LNCaP clone FGC (cell line): ENCODE measurements at places on chromosomes 12 and 14.

DNA sequence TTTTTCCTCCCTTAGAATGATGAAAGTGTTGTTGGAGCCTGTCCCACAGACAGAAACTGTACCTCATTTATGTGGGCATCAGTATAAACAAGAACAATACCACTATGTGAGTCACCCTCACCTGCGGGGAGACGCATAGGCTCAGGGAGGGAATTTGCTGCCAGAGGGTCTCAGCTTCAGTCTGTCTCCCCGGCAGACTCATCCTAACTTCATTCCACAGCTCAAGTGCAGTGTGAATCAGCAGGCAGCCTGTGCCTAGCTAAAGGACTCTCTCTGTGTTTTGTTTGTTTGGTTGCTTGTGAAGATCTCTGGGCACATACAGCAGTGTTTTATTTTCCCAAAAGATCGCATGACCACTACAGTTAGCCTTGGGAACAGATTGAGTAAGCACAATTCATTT, 98.9 kb downstream of the PRKCH start:
- no peak for DNase-seq

DNA sequence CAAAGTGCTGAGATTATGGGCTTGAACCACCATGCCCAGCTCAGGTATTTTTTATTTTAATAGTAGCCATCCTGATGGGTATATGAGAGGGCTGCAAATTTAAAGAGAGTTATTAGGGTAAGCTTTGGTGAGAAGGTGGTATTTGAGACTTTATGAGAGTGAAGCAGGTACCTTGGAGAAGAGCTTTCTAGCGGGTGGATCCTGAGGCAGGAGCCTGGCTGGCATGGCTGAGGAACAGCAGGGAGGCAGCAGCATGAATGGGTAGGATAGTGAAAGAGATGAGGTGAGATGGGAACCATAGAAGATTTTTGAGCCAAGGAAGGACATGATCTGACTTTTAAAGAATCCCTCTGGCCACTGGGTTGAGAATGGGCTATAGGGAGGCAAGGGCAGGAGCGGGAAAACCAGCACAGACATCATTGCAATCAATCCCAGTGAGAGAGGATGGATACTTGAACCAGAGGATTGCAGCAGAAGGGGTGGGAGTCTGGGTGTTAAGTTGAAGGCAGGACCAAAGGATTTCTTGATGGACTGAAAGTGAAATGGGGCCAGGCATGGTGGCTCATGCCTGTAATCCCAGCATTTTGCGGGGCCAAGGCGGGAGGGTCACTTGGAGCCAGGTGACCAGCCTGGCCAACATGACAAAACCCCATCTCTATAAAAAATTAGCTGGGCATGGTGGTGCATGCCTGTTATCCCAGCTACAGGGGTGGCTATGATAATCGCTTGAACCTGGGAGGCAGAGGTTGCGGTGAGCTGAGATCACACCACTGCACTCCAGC, 5.7 kb downstream of the SVOP start:
- DNase-seq, result no peak

- DNase-seq, result no peak
Observed at GRCh38 chr12:104371043-104371870, 67.7 kb downstream of the EID3 start.

DNA sequence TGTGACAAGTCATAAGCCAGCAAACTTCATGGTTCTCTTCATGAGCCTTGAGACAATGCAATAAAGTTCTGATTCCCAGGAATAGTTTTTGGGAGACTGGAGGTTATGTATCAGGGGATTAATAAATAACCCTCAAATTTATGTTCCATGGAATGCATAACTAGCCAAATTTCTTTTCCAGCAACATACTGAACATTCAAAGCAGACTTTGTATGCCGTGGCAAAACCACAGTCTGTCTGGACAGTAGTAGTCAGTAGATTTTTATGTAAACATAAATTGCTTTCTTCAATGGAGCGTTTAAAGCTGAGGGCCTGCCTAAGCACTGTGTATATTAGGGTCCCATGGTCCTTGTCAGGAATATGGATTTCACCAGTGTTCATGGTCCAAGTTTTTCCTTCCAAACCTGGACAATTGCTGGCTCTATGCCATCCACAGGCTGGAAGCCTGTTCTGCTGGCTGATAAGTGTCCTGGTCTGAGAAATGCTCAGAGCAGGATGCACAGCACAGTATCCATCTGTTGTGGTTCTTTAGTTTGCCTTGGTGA, 144.9 kb downstream of the SRGAP1 start:
- no peak for DNase-seq

- no peak for DNase-seq
Observed at GRCh38 chr12:113393749-113394148, 9.9 kb downstream of the SDS start.

GRCh38 chr14:60646226-60646818, 3.0 kb downstream of the SIX1 start:
- no peak for DNase-seq

GRCh38 chr12:54282949-54283593, 2.5 kb downstream of the HNRNPA1 start:
- DNase-seq, result no peak

GRCh38 chr14:58830121-58830520, 192.4 kb downstream of the DACT1 start:
- DNase-seq, result peak; percentile 31

- no peak for DNase-seq
Observed at GRCh38 chr12:98058838-98059237, 456.6 kb upstream of the TMPO start.

DNA sequence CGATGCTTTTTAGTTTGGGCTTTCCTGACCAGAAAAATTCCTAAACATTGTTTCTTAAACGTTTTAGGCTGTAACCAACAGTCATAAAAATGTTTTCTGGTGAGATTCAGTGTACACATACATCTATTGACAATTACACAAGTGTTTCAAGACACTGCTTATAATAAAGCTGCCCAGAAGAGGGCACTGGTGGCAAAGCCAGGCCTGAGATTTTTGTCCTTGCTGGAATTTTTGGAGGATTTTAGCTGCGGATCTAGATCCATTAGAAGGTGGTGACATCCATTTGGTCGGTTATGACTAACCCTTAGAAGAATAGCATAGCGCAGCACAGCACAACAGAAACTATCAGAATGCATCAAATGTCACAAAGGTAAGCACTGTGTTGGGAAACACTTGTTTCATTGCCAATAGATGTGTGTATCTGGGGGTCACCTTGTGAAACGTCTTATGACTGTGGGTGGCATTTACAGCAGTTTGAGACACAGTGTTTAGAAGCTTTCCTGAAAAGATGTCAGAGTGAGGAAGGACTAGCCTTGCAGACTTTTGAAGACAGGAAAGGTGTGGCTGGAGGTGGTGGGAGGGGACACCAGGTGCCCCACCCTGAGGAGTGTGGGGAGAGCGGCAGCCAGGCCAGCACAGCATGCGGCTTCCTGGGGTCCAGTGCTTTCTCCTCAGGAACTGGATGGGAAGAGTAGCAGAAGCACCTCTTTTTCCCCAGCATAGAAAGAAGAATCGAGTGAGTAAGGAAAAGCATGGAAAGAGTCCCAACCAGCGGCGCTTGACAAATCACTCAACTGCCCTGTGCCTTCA, 54.7 kb upstream of the FKBP4 start:
- peak; percentile 39 for DNase-seq

GRCh38 chr12:63083046-63083445, 68.0 kb downstream of the AVPR1A start:
- DNase-seq, result no peak

DNA sequence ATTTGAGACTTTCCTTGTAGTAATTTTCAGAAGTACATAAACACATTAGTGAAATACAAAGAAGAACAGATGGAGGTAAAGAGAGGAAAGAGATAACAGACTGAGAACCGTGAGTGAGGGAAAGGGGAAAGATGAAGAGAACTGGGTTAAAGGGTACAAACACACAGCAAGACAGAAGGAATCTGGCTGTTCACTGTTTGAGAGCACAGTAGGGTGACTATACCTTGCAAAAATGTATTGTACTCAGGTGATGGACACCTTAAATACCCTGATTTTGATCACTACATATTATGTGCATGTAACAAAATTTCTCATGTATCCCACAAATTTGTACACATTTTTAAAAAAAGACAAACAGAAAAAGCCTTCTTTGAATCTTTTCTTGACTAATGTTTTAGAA, 2.7 kb upstream of the TRHDE start:
- no peak for DNase-seq

DNA sequence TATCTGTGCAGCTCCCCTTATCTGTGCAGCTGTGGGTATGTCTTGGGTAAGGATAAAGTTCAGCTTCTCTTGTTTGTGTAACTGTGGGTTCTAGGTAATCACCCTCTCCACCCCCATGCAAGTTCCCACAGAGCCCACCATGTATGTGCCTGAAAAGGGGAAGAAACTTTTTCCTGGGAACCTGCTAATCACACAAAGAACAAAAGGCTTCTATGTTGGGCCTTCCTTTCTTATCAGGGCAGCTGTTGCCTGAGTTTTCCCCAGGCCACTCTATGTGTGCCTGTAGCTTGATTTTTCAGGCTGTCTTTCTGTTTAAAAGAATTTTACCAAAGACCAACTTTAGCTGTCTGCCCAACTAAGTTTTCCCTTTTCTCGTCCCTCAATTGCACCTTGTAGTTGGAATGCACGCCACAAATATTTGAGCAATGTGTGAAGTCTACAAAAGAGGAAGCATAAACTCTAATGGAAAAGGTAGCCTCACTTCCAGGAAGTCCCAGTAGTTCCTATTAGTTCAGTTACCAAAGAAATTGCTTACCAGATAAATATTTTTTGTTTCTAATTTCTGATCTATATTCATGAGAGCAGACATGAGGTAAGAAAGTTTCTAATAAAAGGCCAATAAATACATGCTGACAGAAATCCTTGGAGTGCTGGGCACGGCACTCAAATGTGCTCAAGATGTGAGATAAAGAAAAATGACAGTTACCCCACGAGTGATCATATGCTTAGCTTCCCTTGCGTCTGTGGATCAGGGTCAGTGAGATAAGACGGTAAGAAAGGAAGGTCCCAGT, 2.7 kb upstream of the GALC start:
- DNase-seq, result no peak

- no peak for DNase-seq
Observed at GRCh38 chr14:60757567-60758002, 23.0 kb downstream of the MNAT1 start.

DNA sequence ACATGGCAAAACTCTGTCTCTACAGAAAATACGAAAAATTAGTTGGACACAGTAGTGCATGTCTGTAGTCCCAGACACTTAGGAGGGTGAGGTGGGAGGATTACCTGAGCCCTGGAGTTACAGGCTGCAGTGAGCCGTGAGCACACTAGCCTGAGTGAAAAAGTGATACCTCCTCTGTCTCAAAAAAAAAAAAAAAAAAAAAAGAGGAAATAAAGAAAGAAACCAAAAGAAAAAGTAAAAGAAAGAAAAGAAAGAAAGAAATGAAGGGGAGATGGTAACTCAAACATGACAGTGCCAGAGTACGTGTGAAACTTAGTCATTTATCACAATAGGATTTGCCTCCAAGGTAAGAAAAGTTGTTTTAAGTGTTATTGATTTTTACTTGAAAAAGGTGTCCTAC, 407.0 kb upstream of the MGAT4C start:
- no peak for DNase-seq

GRCh38 chr14:92217936-92218335, 96.2 kb downstream of the CPSF2 start:
- DNase-seq, result no peak

DNA sequence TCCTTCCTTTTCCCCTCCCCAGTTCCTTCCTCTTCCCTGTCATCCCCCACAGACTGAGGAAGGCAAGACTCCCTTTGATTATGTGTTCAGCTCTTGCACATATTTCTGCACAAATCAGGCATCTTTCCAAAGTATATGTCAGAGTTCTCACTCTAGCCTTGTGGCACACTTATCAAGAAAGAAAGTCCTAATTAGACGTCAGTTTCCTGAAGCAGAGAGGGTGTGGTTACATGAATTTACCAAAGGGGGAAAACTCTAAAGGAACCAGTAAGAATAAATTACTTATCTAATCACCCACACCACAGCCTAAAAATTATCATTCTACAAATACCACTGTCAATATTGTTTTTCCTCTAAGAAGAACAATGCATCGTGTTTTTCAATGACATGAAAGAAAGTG, 120.7 kb upstream of the GRIP1 start:
- no peak for DNase-seq

- no peak for DNase-seq
Observed at GRCh38 chr14:20751963-20752562, 6.4 kb downstream of the EDDM3A start.

DNA sequence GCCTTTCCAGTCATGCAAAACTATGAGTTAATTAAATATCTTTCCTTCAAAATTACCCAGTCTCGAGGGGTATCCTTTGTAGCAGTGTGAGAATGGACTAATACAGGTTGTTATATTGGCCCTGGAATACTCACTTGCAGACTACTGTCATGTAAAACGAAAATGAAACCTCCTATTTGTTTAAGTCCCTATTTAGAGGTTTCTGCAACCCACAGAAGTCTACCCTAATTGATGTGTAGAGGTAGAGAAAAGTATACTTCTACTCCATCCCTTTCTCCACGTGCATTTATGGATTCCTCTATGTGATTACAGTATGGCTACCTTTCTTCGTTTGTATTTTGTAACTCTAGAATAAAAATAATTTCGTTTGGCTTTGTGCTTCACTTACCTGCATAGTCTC, 371.1 kb downstream of the FSCB start:
- no peak for DNase-seq

- DNase-seq, result no peak
Observed at GRCh38 chr12:1434296-1434955, 160.0 kb downstream of the FBXL14 start.

GRCh38 chr12:77578466-77579220, 252.1 kb upstream of the NAV3 start:
- no peak for DNase-seq

DNA sequence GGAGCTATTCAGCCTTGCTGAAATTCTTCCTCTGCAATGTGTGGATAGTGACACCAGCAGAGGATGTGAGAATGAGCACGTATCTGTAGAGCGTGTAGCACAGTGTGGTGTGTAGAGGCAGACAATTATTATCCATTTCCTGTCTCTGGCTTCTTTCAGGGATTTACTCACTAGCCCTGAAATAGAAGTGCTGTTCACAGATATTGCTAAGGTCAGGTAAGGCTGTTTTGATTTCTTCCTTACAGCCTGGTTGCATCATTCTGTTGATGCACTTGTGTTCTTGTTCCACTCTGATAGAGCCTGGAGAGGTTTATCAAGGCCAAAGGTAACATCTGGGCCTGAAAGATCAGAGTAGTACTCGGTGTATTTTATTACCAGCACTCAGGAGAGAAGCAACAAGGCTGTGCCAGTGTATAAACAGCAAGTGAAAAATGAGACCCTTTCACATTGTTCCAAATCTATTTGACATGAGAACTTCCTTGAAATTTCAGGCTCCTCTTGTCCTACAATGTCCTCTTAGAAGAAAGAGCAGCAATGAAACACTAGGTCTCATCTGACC, 16.7 kb downstream of the ARG2 start:
- DNase-seq, result no peak

GRCh38 chr12:96803969-96804368, 103.1 kb upstream of the NEDD1 start:
- no peak for DNase-seq

- no peak for DNase-seq
Observed at GRCh38 chr12:25051656-25052195, 102.8 kb upstream of the BCAT1 start.

- no peak for DNase-seq
Observed at GRCh38 chr14:100134586-100134985, 24.9 kb downstream of the DEGS2 start.
